ENCODE measurements at places on chromosomes 12 and 14.

GRCh38 chr12:125922330-125922729 lies 857.1 kb downstream of the AACS start:
- no peak for DNase-seq

GRCh38 chr14:52599974-52600373 lies 47.3 kb downstream of the GPR137C start:
- DNase-seq, result no peak

DNA sequence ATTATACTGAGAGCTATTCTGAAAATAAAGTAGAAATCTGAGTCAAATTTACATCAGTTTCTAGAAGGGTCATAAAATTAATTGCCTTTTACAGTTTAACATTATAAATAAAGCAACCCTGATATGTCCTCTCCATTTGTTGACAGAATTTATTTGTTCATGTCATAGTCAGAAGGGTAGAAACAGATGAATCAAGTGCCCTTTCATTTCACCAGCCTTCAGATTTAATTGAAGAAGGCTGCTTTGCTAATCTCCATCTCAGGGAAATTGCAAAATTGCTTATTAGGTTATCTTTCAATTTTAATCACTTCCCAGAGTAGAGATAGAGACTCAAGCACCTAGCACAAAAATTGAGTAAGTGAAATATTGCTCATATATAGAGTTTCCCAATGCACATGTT lies 76.8 kb downstream of the ATXN7L3B start:
- DNase-seq, result no peak

DNA sequence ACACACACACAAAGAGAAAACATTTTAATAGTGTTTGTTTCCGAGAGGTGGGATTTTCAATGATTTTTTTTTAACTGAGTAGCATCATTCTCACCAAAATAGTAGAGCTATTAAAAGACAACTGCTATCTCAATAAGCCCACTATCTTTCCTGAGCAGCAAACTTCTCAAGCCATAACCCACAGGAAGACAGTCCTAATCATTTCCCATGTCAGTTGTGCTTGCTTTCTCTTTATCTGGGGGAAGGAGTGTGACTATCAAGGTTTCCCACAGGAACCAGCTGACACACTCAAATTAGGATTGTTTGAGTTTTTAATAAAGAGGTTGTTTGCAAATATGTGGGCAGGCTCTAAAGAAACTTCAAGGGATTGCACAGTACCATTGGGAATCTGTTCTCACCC lies 4.9 kb upstream of the MAX start:
- no peak for DNase-seq

DNA sequence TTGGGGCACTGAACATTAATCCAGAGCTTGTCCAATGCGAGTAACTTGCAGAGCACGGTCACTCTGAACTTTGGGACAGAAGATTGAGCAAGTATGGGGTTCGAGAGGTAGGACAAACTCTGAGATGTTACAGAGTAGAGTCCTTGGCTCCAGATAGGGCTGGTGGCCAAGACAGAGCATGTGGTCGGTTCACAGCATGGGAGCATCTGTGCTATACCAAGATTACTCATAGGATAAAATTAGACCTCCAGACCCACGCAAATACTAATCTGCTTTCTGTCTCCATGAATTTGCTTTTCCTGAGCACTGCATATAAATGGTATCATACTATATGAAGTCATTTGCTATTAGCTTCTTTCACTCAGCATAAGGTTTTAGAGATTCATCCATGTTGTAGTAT lies 93.4 kb upstream of the TBX5 start:
- DNase-seq, result no peak

DNA sequence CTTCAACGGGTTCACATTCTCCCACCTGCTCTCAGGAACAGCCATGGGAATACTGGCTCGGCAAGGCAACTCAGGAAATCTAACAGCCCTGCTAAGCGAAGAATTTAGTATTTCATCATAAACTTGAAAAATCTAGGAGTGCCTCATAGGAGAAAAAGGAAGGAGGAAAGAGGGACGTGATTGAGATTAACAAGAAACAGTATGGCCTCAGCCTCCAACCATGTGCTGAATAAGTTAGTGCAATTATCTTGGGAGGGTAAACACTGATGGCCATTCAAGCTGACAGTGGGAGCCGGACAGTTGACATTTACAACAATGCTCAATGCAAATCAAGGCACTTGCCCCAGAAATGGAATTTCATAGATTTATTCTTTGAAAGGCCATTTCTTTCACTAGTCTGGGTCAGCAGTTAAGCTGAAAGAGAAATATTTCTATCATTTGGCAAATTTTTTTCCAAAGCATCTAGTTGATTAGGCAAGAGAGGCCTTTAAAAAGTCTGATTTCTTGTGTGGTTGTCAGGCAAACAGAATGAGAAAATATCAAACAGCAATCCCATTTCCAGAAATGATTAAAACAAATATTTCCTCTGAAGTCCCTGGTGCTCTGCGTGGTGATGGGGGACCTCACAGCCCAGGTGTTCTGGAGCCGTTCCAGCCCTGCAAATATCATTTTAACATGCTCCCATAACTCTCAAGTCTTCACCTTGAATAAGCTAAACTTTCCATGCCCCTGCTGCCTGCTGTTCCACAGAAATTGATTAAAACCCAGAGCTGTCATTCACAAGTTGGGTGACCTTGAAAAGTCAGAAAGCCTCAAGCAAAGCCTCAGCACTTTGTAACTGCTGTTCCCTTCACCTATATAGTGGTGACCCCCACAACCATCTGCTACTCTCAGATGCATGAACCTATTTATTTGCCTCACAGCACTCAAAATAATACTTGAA lies 121.6 kb downstream of the PHLDA1 start:
- no peak for DNase-seq

DNA sequence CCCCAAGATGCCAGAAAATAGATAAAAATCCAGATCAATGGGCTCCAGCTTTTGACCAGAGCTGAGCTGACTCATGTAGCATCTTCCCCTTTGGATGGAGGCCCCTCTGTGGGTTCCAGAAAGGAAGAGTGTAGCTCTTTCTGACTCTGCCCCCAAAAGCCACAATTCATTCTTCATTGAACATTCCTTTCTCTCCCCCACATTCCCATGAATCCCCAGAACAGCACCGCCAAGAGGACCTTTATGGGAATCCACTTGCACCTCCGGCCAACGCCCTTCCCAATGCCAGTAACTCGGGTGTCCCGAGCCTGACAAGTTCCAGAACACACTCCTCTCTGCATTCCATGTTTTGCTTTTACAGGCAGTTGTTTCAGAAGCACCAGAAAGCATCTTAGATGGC lies 210.6 kb upstream of the DIO3 start:
- DNase-seq, result no peak
